ENCODE measurements at places on chromosomes 2 and 18.

GRCh38 chr2:3170792-3171455 is 206.7 kb downstream of the EIPR1 start:
- DNase-seq: no peak

GRCh38 chr2:72579591-72580180 is 246.1 kb downstream of the EXOC6B start:
- peak; percentile 74 for DNase-seq

- peak; percentile 9 for DNase-seq
Measured at GRCh38 chr2:220628252-220628651, 943.9 kb downstream of the EPHA4 start.

GRCh38 chr2:143498496-143498895 is 369.3 kb downstream of the ARHGAP15 start:
- no peak for DNase-seq

DNA sequence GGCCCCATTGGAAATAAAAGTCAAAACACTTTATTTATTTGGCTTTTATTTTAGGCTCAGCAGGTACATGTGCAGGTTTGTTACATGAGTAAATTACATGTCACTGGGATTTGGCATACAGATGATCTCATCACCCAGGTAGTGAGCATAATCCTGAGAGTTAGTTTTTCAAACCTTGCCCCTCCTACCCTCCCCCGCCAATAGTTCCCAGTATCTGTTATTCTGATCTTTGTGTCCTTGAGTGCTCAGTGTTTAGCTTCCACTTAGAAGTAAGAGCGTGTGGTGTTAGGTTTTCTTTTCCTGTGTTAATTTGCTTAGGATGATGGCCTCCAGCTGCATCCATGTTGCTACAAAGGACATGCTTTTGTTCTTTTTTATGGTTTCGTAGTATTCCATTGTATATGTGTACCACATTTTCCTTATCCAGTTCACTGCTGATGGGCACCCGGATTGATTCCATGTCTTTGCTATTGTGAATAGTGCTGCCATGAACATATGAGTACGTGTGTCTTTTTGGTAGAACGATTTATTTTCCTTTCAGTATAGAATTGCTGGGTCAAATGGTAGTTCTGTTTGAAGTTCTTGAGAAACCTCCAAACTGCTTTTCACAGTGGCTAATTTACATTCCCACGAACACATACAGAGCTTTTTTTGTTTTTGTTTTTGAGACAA is 47.9 kb downstream of the ARMC9 start:
- no peak for DNase-seq

DNA sequence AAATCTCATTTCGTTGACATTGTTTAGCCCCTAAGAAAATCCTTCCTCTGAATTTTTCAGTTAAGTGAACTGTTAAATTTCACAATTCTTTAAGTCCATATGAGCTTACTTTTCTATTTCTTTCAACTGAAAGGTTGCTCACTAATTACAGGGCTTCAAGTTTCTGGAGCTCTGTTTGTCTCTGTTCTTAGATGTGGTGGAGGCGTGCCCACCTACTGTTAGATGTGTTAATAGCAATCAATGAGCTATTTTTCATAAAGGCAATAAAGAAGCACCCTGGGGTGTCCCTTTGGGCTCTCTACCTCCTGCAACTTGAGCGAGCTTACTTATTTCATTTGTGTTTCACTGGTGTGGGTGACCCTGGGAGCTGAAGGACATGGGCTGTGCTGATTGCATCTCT is 25.0 kb downstream of the CREG2 start:
- no peak for DNase-seq

DNA sequence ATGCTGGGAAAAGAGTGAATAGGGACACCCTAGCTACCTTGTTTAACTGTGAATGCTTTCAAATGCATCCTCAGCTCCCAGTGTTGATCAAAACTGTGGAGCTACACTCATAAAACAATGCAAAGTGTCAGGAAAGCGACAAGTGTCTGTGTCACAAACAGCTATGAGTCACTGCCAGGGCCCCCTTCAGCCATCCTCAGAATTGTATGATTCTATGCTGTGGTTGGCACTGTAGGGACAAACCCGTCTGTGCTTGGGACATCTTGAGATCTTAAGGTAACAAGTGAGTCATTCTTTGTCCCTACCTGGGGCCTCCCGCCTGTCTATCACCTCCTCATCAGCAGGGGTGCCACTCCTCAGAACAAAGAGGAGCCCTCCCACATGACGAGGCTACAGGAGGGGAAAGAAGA is 42.4 kb downstream of the KLF7 start:
- DNase-seq: no peak

GRCh38 chr18:59656373-59656887 is 40.8 kb downstream of the CCBE1 start:
- DNase-seq: no peak

- DNase-seq: no peak
Measured at GRCh38 chr2:70670626-70671025, 97.4 kb downstream of the ADD2 start.

DNA sequence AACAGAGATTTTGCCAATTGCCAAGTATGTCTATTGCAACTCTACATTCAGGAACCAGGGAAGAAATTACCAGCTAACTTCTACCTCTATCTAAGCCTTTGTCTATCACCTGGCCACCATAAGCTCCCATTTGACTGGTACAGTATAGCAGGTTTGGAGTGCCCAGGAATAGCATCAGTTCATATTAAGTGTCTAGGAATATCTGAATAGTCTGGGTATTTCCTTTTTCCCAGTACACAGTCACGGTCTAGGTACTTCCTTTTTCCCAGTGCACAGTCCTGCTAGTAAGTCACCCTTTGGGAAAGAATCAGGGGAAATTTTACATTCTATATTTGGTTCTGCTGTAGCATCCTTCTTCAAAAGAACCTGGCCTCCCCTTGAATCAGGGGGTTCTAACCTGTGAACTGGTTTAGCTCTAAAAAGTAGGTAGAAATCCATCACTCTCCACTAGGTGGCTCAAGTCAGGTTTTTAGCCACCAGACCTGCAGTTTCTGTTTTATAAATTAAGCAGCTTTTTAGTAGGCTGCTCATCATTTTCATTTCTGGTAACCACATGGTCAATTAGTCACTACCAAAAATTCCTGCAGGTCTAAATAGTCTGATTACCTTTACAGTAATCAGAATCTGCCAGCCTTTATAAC is 49.3 kb upstream of the DNAJC10 start:
- peak; percentile 33 for DNase-seq

DNA sequence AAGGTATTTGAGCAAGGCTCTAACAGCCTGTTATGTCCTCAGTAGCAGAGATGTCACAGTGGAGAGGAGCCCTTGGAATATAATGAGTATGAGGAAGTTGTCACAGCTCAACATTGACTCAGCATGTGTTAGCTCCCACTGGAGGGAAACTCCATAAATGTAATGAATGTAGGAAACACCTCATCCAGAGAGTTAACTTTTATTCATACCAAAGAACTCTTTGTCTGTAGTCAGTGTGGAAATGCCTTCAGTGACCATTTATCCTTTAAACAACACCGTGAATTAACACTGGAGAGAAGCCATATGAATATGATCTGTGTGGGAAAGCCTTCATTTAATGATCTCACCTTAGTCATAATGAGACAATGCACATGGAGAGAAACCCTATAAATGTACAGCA is 59.7 kb downstream of the CYP1B1 start:
- peak; percentile 44 for DNase-seq

Measured in EH (cell line).